ENCODE measurements at places on chromosomes 3 and 15.

DNA sequence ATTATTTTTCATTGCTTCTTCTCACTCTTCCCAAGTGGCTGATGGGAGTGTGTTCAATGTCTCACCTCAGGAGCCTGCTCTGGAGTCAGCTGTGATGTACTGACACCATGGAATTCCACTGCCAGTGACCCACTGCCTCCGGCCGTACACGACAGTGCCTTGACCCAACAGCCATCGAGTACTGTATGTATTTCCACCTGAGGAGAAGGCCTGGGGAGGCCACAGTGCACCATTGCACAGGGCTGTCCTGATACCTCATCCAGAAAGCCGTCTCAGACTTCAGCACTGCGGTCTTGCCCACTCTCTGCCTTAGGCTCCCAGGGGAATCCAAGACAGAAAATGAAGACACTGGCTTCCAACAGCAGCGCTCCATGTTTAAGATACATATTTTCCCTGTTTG, 51.4 kb upstream of the EIF1B start:
- DNase-seq: no peak

DNA sequence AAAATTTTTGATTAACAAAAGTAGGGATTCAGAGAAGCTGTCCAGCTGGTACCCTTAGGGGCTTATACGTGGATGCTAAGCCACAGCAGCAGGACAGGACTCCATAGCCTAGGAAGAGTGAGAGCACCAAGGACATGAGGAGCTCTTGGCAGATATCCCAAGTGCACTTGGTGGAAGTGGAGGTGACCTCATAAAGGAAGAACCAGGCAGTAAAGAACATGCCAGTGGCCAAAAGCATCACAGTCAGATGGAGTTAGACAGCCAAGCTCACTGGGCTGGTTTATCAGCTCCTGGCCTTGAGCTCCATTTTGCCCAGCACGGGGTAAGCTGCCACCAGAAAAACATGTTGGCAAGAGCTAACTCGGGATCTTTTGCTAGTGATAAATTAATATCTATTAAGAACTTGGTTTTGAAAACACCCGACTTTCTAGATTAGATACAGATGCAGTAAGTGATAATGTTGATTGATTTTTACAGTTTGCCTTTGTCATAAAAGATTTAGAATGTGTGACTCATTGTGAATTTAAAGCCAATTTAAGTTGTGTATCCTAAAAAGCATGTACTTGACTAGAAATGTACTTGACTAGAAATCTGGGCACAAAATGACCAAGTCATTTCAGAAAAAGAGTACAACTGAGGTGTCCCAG, 108.0 kb downstream of the CMSS1 start:
- DNase-seq: no peak

GRCh38 chr3:53154881-53155285, 6.1 kb upstream of the PRKCD start:
- DNase-seq: no peak

DNA sequence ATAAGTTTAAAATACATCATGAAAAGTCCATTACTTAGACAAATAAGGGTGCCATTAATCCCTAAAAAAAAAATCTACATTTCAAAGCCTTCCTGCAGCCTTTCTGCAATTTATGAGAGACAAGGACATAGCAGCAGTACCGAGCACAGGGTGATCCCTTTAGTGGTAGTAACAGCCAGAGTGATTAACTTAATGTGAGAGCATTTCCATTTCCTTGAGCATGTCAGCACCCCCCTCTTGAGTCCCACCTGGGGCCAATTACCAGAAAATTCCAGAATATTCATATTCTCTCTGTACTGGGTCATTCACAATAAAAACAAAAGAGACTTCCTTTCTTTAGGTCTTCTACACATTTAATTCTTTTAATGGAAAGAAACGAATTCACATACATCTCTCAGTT, 546.9 kb upstream of the CCDC54 start:
- DNase-seq: no peak

DNA sequence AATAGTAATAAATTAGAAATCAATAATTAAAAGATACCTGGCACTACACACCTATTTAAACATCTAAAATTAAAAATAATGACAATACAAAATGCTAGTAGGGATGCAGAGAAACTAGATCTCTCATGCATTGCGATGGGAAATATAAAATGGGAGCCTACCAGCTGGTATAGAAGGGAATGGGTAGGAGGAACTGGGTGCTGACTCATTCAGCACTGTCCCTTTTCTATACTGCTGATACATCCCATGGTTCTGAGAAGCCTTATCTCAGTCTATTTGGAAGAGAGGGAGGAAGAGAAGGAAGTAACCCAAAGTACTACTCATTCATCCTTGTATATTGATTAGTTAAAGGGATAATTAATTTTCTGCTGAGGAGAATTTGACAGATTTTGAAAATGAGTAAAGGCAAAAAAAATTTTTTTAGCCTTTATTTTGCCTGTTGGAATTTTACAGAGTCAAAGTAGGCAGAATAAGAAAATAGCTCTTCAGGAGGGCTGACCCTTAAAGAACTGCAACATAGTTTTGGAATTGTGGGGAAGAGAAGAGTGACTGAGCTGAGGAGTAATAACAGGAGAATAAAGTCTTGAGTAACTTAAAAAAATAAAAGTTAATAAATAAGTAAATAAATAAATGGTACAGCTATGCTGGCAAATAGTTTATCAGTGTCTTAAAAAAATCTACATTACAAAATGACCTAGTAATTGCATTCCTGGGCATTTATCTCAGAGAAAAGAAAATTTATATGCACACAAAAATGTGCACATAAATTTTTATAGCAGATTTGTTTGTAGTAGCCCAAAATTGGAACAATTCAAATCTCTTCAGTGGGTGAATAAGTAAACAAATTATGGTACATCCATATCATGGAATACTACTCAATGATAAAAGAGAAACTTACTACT, 15.3 kb upstream of the BHLHE40 start:
- no peak for DNase-seq

DNA sequence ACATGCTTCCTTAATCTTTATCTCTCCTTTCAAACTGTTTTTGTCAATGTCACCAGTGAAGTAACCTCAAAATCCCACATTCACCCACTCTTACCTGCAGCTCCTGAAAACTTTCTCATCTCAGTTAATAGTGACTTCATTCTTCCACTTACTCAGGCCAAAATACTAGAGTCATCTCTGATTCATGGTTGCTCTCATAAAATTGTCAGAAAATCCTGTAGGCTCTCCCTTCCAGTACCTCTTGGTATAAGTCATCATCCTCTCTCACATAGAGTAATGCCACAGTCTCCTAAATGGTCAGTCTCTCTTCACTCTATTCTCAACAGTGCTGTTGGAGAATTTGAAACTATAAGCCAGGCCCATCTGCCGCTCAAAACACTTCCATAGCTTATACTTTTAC, 34.9 kb upstream of the POU1F1 start:
- no peak for DNase-seq

DNA sequence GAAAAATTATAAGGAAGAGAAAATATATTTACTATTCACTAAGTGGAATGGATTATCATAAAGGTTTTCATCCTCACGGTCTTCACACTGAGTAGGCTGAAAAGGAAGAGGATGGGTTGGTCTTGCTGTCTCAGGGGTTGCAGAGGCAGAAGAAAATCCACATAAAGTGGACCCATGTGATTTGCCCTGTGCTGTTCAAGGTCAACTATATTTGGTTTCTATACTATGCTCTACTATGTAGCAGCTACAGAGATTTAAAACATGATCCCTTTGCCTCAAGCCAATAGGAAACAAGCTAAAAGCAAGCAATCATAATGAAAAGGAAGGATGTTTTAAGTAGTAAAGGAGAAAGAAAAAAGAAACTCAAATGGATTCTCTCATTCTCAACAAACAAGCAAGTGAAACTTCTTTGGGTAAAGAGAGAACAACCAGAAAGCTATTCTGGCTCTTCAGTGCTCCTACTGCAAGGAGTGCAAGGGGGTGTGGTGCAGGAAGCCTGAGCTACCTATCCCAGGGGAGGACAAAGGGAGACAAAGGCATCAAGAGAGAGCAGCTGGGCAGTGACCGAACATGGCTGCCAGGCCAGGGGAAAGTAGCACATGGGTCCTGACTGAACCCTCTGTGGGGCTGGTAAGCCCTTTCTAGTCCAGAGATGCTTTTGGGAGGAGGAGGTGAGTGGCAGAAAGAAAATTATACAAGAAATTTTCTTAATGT, 35.9 kb downstream of the SFMBT1 start:
- no peak for DNase-seq

DNA sequence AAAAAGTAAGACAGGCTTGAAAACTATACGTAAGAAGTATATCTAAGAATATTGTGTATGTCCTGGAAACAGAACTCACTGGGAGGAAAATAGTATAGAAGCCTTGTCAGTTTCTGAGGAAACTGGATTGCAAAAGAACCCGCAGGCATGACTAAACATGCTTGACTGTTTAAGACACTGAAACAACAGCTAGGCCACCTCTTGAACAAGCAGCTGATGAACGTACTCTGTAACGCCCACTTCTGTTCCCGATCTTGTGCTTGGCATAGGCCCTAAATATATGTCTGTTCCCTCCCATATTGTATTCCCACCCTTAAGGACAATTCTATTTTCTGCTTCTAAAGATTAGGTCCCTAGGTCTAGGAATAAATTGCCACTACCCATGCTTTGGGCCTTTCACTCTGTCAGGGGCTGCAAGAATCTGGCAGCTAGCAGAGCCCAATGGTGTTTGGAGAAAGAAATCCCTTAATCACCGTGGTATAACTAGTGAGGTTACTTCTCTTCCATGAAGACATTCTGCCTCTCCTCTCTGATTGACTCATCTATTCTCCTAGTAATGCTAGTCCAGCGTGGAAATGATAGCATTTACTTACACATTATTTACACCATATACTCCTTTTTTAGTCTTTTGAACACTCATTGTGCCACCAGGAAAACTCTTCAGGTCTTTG, 46.2 kb downstream of the CD200 start:
- DNase-seq: no peak

- no peak for DNase-seq
Measured at GRCh38 chr3:56145410-56145809, 322.9 kb downstream of the ERC2 start.

DNA sequence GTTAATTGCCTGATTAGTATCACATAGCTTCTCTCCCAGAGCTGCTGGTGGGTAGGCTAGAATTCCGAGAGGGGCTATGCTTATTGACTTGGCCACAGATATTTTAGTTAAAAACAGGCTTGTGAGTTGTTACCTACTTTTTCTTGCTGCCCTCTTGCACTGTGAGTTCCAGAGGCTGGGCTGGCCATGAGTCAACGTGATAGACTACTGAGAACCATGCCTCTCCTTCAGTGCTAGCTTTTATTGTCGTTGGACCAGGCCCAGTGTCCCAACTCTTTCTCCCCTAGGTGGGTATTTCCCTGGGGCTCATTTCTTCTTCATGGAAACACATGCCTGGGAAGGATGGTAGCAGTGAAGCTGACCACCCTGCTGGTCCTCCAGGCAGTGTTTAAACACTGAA, 20.4 kb upstream of the PCOLCE2 start:
- DNase-seq: no peak

DNA sequence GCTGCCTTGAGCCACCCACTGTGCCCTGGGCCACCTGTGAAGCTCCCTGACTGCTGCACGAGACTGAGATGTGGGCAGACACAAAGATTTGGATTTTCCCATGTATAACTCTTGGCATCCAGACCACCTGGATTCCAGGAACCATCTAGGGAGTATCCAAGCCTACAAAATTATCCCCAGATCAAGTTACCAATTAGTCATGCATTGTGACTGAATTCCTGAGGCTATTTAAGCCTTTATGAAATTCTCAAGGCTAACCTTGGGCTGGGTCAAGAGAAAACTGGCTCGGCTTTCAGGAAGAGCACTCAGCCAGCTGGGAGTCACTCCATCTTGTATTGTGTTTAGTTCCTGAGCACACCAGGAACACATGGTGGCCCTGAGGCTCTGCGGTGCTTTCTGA, 13.3 kb upstream of the ATP13A5 start:
- DNase-seq: no peak

- DNase-seq: no peak
Measured at GRCh38 chr3:114718898-114719210, 425.0 kb downstream of the TIGIT start.

- DNase-seq: no peak
Measured at GRCh38 chr3:46027736-46028397, 584 bp upstream of the XCR1 start.

DNA sequence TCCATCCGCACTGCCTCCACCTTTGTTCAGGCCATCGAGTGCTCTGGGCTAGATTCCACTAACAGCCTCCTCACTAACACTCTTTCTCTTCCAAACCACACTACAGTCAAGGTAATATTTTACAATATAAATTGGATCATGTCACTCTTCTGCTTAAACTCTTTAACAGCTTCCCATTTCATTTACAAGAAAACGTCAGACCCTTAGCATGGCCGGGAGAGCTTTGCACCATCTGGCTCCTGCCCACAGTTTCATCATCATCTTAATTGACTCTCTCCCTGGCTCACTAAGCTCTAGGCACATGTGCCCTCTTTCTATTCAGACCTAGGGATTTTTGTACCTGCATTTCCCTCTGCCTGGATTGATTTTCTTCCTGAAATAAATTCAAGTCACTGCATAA, 354.7 kb downstream of the FGF12 start:
- DNase-seq: no peak

DNA sequence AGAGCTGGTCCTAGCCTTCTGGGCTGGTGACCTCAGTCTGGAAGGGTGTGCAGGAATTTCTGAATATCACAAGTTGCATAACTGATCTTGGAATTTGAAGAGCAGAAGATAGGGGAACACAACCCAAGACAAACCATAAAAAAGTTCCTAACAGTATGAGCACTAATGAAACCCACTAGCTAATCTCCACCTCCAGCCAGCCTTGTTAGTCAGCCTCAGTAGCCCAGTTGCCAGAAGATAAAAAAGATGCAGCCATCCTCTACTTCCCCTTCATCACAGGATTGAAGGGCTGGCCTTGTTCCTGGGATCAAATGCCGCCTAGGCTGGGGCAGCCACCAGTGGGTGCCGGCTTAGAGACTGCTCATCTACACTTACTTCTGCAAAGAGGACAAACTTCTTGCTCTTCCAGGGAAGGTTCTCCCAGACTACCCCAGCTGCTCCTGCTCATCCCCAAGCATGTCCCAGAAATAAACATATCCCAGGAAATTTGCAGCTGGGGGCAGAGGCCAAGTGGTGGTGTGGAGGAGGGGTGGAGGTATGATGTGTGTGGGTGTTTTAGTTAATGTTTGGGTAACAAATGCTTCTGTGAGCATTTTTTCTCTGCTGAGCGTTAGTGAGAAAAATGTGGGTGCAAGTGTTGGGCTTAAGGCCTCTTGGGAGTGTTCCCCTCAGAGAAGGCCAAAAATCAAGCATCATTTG, 9.2 kb upstream of the ITGA11 start:
- no peak for DNase-seq

All from cardiac septum (tissue), 1 donor.